Heart right ventricle (tissue), 16 donors: ENCODE measurements at places on chromosomes 6 and 20. TPM values are rescaled to one million over a fixed set of nuclear protein-coding genes. Genes with fewer than 3 reads are reported as not detected.

The MRPL14 gene
- total RNA-seq = 35.1 TPM

The TRAPPC3L gene
- total RNA-seq = not detected

The ATRN gene
- total RNA-seq = 39.0 TPM

The VARS1 gene
- 25.0 TPM for total RNA-seq

The NKX2-4 gene
- not detected for total RNA-seq

The MUC22 gene
- total RNA-seq = 0.13 TPM

The APCDD1L gene
- total RNA-seq = 1.1 TPM

The DNAH8 gene
- not detected for total RNA-seq

The GRM1 gene
- 2.7 TPM for total RNA-seq

The EHMT2 gene
- total RNA-seq = 12.2 TPM

The DDX43 gene
- total RNA-seq = 0.78 TPM

The HEY2 gene
- 44.0 TPM for total RNA-seq

The GPR63 gene
- 2.2 TPM for total RNA-seq

The DNAAF9 gene
- total RNA-seq = 19.5 TPM

The TMEM244 gene
- not detected for total RNA-seq

The SLC17A3 gene
- total RNA-seq = not detected

The IRAK1BP1 gene
- total RNA-seq = 6.9 TPM

The PI16 gene
- total RNA-seq = 20.9 TPM

The TRMT11 gene
- 15.8 TPM for total RNA-seq

The ARFGEF3 gene
- total RNA-seq = 2.7 TPM

The FGD2 gene
- 1.0 TPM for total RNA-seq

The WFDC12 gene
- not detected for total RNA-seq

The ACTL10 gene
- total RNA-seq = 0.27 TPM

The RRAGD gene
- 129 TPM for total RNA-seq

The SNAI1 gene
- 5.5 TPM for total RNA-seq

The MROH8 gene
- total RNA-seq = 6.4 TPM

The PTK6 gene
- total RNA-seq = not detected

The IRF4 gene
- total RNA-seq = not detected

The MDFI gene
- total RNA-seq = 2.5 TPM

The CDSN gene
- total RNA-seq = not detected

The HDGFL1 gene
- total RNA-seq = not detected

The DACT2 gene
- 0.83 TPM for total RNA-seq

The APOBEC2 gene
- total RNA-seq = 237 TPM

The CDH22 gene
- 4.4 TPM for total RNA-seq

The MEI4 gene
- total RNA-seq = 0.49 TPM

The CALHM4 gene
- total RNA-seq = not detected

The PNPLA1 gene
- total RNA-seq = not detected

The OOEP gene
- not detected for total RNA-seq

The C6orf132 gene
- total RNA-seq = 1.7 TPM

The DOK5 gene
- 10.0 TPM for total RNA-seq

The TGM3 gene
- total RNA-seq = not detected

The LTA gene
- total RNA-seq = 0.86 TPM

The UNC5CL gene
- total RNA-seq = 0.81 TPM

The CCN2 gene
- total RNA-seq = 34.3 TPM

The ATAT1 gene
- total RNA-seq = 4.6 TPM

The SLC22A16 gene
- total RNA-seq = not detected

The EGFL8 gene
- 7.9 TPM for total RNA-seq

The EFCAB8 gene
- 0.58 TPM for total RNA-seq

The CCDC170 gene
- 0.77 TPM for total RNA-seq

The ISM1 gene
- total RNA-seq = 0.97 TPM

The TSPYL4 gene
- total RNA-seq = 27.5 TPM

The SLC17A9 gene
- 0.66 TPM for total RNA-seq

The VWA7 gene
- total RNA-seq = 24.9 TPM

The PRICKLE4 gene
- 2.8 TPM for total RNA-seq
